ENCODE measurements at places on chromosomes 13 and 19.
A peak's percentile ranks its signal among the peaks of the same experiment; 100 is the strongest.

- no peak for DNase-seq
These were observed 327.8 kb downstream of the ATP8A2 start for GRCh38 chr13:25699600-25699999.

DNA sequence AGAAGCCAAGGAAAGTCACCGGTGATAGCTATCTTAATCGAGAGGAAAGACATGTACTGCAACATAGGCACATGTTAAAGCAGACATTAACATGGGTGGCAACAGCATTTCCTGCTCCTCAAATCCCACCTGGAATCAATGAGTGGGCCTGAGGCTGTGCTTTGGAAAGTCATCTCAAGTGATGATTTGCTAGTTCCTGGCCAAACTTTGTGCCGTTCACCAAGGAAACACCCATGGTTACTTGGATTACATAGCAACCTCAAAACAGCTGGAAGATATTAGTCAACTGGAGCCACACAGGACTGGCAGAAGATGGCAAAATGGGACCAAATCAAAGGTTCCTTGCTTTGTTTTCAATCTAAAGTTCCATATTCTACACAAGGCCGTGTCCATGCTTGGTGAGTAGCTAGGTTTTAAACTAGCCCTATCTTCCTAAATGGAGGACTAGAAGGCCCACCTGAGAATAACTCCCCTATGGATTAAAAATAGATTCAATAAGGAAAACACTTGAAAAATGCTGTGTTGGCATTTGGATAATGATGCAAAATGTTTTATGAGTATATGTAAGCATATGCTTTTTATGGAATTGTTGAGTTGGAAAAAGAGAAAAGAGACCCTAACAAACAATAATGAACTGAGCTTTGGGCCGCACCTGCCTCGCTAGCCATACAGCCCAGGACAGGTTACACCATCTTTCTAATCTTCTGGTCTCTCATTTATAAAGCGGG is 144.5 kb downstream of the RGCC start:
- no peak for DNase-seq

DNA sequence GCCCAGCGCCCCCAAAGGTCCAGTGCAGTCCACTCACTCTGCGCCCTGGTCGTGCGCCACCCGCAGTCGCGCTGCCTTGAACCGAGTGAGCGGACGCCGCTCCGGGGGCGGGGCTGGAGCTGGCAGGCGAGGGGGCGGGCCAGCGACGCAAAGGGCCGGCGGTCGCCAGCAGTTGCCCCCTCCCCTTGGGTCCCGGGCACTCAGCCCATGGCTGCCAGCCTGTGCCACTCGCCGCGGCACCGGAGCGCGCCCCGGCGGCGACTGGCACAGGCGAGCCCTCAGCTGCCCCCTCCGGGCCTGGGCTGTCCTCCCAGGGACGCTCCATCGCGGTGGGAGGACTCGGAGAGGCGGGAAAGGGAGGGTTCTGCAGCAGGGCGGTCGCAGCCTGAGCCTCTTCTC is at the start of gene S1PR5:
Gene S1PR5, minus strand, starts transcription at position 87 of the 399 bp plus-strand sequence. CDS start 2,436 bp downstream, outside the sequence.
- DNase-seq: peak; percentile 37

- no peak for DNase-seq
These were observed 358.5 kb downstream of the MYO16 start for GRCh38 chr13:108987944-108988343.

DNA sequence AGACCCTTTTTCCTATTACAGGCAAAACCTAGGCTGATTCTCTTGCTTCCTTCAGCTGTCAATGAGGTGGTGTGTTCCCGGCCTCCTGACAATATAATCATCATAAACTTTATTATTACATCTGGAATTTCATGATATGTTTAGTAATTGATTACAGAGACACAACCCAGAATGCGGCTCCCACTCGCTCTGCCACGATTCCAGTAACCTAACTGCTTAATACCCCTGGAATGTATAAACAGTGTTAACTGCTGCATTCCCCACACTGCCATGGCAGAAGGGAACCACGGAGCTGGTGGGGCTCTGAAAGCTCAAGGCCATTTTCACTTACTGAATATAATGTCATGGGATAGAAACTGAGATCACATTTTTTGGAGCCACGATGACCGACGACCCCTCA is 17.1 kb downstream of the TSHZ3 start:
- DNase-seq: no peak

DNA sequence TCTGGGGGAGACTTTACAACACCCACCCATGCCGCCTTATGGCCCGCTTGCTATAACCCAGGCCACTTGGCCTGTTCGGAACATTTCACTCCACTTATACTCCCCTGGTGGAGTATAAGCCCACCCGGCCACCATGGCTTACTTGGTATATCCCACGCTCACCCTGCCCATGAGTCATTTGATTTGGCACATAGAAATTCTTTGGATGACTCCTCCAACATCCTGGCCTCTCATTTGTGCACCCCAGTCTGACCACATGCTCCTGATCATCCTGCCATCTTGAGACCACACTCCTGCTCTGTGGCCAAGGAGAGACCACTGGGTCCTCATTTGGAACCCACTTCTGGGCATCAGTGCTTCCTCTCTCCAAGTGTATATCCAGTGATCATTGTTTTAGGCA is 5.2 kb downstream of the SPACA6 start:
- no peak for DNase-seq

GRCh38 chr13:72617186-72617585 is 110.2 kb downstream of the MZT1 start:
- no peak for DNase-seq

- no peak for DNase-seq
These were observed 1.6 kb upstream of the FCGBP start for GRCh38 chr19:39936020-39936419.

DNA sequence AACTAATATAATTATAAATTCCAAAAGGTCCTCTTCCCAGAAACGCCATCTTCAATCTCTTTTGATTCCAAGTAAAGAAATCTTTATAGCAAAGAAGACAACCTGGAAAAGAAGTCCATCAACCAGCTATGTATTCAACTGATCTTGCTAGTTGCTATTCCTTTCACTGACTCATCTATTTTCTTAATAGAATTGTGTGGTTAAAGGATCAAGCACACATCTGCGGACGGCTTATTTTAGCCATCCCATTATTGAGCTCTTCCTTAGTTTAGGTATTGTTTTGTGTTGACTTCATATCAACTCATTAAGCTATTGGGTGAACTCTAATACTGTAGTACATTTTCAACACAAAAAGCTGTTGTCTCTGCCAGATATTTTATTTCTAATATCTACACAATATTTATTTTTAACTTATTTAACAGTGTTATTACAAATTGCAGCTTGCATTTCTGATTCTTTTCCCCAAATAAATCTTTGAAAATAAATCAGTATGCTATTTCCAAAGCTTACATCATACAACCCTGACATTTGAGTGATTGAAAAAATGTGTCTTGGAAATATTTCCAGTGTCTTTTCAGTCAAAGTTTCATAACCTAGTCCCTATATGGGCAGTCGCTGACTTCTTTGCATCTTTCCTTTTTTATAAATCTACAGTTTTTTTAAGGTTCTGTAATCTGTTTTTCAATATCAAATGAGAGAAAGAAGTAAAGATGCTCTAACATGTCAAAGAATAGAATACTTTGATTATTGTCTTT is 158.8 kb upstream of the SPRY2 start:
- no peak for DNase-seq
